ENCODE measurements at places on chromosomes 6 and 20. TPM values are rescaled to one million over a fixed set of nuclear protein-coding genes. Genes with fewer than 3 reads are reported as not detected.
A peak's percentile ranks its signal among the peaks of the same experiment; 100 is the strongest.

Gene SRF
- polyA plus RNA-seq = 30.1 TPM

Gene FILIP1
- polyA plus RNA-seq = 7.5 TPM

Gene EDN3
- polyA plus RNA-seq = 17.7 TPM

Gene SLC22A1
- polyA plus RNA-seq = 0.57 TPM

DNA sequence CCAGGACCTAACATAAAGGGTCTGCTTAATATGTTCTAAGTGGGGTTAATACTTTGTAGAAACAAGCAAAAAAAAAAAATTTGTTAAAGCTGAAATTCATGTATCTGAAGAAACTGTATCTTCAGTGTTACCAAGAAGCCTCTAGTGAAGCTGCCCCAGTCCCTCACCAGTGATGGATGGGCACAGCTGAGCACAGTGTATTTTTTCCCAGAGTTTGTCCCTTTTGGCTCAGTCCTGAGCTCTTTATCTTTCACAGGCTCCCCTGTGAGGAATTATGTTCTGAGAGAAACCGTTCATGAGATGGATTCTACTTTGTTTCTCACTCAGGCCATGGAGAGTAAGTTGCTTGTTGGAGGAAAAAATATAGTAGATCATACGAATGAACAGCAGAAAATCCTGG is 38.4 kb downstream of the KIF3B start:
- H3K4me1 ChIP-seq = peaks cover 10% of the 10 kb centered on the region
- no peaks in the 10 kb centered on the region for H3K27me3 ChIP-seq
- H3K4me3 ChIP-seq = no peak overlapping the region
- no peak for DNase-seq
- peaks cover 48% of the 10 kb centered on the region for H3K36me3 ChIP-seq

- H3K27me3 ChIP-seq = no peaks in the 10 kb centered on the region
- H3K36me3 ChIP-seq = peaks cover 56% of the 10 kb centered on the region
- no peak overlapping the region for H3K4me3 ChIP-seq
- peak overlapping the region; percentile 21 for H3K27ac ChIP-seq
- DNase-seq = peak; percentile 74
Observed at GRCh38 chr6:106098383-106099234, 12.5 kb downstream of the PRDM1 start.
